NCI-H1417 (cell line): ENCODE measurements at places on chromosomes 12 and 14.

DNA sequence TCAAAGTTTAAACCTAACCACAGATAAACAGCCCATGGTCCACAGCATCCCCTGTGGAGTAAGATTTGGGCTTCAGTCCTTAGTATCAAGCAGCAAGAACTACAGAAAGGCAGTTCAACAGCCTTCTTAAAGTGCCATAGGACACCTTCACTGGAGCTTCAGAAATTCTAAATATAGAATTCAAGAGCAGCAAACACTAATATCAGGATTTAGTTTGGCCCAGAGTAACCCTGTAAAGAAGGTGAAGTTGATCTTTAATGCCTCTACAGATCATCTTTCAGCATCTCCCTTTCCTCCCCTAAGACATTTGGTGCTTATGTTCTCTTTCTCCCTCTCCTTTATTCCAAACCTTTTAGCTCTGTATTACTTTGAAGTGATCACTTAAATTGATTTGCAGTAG, 59.5 kb upstream of the ARHGAP5 start:
- DNase-seq, result no peak

DNA sequence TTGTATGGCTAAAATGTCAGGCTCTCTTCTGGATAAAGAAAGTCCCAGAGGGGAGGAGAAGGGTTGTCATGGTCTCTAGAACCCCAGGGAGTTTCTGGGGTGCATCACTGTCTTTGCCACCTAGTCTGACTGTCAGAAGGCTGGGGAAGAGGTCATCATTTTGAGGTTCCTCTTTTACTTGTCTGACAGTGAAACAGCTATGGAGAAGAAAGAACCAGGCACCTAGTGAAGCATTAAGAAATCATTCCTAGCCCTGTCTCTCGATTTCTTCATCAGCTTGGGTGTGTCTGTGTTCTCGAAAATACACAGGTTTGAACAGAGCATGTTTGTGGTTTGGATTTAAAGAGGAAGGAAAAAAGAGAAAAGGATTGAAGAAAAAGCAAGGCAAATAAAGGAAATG, 158.7 kb upstream of the LRIG3 start:
- no peak for DNase-seq

GRCh38 chr12:94327809-94328208, 131.9 kb downstream of the CEP83 start:
- no peak for DNase-seq

DNA sequence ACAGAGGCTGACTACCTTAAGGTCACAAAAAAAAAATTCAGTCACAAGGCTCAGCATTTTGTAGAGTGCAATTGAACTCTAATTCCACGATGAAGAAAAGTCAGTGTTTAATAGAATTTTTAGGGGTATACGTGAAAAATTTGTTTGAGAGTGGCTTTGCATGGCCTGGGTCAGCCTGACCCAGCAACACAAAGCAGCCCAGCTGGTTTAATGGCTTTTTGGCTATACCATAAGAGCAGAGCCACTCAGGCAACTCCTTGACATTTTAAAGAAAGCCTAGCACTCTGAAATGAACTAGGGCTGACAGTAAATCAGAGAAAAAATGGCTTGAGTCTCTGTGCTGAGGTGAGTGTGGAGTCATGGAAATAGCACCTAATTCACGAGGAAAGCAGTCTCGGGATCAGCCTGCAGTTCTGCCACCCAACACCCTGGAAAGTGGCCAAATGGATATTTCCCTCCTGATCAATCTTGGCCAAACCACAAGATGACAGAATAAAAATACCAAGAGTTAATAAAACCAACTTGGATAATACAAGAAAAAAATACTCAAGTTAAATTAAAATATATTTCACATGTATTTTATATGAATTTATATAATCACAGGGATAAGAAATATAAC, 59.5 kb downstream of the GALNT4 start:
- no peak for DNase-seq

DNA sequence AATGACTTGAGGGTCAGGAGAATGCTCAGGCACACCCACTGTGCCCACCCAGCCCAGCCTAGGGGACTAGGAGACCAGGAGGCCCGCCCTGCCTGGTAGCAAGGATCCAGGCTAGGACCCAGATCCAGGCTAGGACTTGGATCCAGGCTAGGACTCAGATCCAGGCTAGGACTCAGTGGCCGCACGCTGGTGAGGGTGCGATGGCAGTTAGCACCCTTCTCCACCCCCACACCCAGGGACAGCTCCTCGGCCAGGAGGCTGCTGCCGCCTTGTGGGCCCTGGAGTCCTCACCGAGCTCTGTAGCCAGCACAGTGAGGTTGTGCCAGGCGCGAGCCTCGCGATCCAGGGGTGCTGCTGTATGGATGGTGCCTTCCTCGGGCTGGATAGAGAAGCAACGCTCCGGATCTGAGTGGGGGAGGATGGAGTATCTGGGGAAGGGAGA, 5.1 kb downstream of the CDH24 start:
- no peak for DNase-seq

DNA sequence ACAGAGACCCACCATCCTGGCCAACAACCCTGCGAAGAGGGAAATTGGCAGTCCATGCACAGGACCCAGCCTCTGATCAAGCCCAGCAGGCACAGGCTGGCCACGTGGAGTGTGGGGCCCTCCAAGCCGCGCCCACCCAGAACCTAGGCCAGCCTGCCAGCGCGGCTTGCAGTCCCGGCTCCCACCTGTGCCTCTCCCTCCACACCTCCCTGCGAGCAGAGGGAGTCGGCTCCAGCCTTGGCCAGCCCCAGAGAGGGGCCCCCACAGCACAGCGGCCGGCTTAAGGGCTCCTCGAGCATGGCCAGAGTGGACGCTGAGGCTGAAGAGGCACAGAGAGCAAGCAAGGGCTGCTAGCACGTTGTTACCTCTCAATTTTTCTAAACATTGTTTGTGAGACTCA, 373.4 kb downstream of the NELL2 start:
- DNase-seq, result no peak

DNA sequence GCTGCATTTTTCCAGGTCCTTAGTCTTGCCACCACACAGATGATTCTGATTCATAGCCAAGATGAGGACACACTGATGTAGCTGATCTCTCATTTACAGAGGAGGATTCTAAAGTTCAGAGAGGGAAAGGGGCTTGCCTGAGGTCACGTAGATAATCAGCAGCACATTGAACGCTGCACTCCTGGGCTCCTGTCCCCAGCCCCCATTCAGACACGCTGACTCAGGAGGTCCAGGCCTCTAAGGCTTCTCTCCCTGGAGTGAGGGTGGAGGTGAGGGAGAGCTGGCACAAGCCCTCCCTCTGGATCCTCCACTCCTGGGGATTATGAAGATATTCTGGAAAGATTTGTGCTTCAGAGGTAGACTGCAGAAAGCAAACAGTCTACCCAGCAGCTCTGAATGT, 10.3 kb downstream of the NFATC4 start:
- DNase-seq, result no peak

DNA sequence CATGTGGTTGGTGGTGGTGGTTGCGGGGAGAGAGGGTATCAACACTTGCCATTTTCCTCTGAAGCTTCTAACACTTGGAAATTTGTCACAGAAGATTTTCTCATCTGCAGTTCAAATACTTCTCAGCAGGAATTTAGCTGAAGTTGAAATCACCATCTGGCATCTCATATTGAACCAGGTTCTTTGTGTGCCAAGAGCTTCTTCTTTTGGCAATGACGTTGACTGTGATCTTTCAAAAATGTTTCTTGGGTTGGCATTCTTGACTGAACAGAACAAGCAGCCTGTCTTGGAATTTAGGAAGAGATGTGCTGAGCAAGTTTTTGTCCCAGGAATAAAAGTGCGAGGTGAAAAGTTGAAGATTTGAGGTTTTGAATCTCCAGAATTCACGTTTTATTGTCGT, 8.7 kb upstream of the NIN start:
- DNase-seq, result no peak

- peak; percentile 60 for DNase-seq
Observed at GRCh38 chr14:96989306-96989705, 192.1 kb downstream of the VRK1 start.

DNA sequence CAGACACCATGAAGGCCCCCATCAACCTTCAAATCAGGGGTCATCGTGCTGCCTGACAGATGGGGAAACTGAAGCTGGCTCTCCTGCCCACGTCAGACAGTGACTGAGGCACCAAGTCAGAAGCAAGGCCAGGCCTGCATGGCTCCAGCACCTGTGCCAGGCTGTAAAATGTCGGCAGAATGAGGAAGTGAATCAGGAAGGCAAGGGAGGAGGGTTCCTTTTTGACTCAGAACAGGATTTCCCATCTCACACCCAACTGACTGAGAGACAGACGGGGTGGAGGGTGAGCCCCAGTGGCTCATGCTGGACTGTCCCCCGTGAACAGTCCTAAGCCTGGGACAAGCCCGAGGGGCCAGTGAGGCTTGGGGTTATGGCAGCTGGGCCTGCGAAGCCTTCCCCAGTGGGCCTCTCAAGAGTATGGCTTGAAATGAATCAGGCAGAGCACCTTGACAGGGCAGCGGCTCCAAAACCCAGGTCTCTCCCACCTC, 20.9 kb downstream of the SYNE3 start:
- DNase-seq, result no peak

DNA sequence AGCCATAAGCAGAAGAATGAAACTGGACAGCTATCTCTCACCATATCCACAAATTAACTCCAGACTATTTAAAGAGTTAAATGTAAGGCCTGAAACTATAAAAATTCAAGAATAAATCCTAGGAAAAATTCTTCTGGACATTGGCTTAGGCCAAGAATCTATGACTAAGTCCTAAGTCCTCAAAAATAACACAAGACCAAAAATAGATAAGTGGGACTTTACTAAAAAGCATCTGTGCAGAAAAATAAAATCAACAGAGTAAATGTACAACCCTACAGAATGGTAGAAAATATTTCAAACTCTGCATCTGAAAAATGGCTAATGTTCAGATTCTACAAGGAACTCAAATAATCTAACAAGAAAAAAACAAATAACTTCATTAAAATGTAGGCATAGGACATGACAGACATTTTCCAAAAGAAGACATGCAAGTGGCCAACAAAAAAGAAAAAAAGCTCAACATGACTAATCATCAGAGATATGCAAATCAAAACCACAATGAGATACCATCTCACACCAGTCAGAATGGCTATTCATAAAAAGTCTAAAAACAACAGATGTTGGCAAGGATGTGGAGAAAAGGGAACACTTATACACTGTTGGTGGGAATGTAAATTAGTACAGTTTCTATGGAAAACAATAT, 61.0 kb upstream of the PPFIA2 start:
- no peak for DNase-seq
